ENCODE measurements at places on chromosomes 3 and 15.

DNA sequence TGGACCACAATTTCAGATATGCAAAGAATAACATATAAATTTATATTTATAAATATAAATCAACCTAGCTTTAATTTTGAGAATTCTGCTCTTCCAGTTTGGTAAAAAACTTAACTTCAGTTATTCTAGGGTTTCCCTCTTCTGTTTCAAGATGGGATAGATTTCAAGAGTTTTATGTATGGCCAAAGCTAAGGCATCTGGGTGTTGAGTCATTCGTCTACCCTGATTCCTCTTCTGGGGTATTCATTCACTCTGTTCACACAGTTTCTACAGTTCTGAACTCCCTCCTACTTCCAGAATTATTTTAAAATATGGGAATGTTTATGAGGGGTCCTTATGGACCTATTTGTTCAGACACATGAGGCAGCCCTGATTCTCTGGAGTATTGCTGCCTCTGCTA lies 4.2 kb upstream of the FGF7 start:
- DNase-seq, result no peak

DNA sequence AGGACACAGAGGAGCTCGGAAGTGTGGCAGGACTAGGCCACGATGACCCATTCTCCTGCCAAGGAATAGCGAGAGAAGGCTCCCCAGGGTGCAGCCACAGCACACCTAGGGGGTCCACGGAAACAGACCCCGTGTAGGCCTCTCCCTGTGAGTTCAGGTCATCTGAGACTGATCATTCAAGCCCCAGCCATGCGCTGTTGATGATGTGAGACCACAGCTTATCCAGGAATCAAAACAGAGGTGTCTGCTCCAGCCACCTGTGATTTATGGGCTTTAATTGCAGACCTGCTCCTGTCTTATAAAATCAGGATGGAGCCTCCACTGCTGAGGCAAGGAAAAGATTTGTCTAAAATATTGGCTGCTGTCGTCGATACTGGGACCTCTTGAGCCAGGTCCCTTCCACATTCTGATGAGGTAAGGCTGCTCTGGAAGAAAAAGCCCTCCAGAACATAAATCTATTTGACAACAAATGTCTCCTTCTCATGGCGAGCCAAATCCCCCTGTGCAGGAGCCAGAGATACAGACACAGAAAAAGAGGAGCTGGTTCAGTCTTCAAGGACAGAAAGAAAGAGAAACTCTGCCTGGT lies 186.7 kb downstream of the TJP1 start:
- no peak for DNase-seq

DNA sequence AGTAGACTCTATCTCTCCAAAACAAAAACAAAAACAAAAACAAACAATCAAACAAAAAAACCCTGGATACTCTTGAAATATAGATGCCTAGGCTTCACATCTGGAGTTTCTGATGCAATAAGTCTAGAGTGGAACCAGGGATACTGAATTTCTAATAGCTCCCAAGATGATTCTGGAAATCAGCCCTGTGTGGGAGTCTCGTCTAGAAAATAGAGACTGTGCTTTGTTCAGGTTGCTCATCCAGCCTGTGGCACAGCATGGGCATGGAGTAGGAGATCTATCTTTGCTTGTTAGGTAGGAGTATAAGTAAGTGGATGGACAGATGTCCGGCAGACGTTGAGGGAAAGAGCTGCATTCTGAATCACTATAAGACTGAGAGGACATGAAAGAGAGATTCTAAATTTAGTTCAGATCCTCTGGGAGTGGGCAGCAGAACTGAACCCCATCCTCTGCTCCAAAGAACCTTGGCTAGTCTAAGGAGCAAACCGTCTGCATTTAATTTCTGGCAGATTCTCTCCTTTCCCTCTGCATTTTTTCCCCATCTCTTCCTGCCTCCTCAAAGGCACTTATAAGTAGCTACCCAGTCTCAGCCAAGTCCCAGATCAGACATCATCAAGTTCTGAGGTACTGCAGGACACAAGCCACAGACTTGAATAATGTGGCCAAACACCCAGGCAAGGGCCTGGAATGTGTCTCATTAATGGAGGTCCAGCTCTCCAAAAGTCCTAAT lies 92.6 kb upstream of the STRIT1 start:
- DNase-seq, result no peak

GRCh38 chr15:101019366-101019896 lies 100.3 kb downstream of the LRRK1 start:
- no peak for DNase-seq

DNA sequence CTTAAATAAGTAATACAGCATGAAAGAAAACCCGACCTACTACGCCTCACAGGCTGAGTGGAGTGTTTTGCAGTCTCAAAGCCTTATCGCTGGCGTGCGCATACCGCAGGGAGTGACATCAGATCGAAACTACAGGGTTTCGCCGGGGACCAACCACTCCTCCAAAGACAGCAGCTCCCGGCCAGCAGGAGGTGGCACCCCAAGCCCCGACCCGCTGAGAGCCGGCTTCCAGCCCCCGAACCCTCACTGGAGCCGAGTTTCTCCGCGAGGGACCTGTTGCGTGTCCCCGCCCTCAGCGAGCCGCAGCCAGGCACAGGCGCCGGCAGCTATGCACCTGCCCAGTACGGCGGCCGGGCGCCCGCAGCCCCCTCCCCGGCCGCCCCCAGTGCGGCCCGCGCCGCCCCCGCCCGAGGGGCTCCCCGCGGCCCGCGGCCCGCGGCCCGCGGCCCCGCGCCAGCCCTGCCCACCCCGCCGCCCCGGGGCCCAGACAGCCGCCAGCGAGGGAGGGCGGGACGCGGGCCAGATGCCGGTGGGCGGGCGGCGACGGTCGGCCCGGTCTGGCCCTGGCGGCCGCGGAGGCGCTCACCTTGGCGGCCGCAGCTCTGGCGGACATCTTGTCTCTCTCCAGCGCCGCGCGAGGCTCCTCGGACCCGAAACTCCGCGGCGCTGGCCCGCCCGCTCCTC lies 710 bp downstream of the TJP1 start:
- DNase-seq, result no peak

- no peak for DNase-seq
These were observed 24.1 kb upstream of the MINAR1 start for GRCh38 chr15:79408041-79408440.

GRCh38 chr3:70519913-70520659 lies 207.6 kb upstream of the MDFIC2 start:
- no peak for DNase-seq

GRCh38 chr3:120472121-120472844 lies 21.5 kb upstream of the FSTL1 start:
- no peak for DNase-seq

- no peak for DNase-seq
These were observed 125.1 kb upstream of the ZBTB20 start for GRCh38 chr3:115272036-115272824.

DNA sequence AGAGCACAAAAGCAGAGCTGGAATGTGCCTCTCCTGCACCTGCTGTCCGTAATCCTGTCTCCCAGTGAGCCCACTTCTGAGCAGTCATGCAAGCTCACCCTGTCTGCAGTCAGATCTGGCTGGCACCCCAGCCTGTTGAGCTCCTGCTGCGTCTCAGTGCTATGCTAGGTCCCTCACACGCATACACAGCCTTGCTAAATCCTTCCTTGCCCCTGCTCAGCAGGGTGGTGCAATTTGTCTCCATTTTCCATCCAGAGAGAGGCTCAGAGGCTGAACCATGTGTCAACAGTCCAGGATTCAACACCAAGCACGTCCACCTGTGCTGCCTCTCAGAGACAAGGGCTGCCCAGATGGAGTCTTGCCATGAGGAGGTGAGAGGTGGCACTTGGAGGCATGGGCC lies 11.0 kb downstream of the POMGNT2 start:
- DNase-seq, result no peak

DNA sequence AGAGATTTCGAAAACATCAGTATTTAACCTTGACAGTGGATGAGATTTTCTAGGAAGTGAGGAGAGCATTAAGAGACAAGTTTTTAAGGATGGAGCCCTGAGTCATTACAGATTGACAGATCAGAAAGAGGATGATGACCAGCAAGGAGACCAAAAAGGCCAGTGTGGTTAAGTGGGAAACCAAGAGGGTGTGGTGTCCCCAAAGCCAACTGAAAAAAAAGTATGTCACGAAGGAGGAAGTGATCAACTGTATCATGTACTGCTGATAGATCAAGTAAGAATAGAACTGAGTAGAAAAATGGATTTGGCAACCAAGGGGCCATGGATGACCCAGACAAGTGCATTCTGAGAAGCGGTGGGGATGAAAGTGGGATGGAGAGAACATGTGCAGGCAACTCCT lies 491.8 kb downstream of the FHIT start:
- no peak for DNase-seq

DNA sequence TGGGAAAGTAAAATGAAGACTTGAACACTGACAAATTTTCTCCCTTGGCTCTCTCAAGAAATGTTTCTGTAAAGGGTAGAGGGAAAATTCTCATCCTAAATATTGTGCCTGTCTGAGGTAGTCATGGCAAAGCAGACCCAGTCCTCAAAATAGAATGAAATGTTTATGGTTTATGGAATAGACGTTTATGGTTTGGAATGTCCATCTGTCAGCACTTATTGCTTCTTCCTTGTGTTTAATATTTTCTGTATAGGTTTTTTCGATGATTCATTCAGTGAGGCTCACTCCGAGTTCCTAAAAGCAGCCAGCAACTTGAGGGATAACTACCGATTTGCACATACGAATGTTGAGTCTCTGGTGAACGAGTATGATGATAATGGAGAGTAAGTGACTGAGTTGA lies 13.9 kb downstream of the ELL3 start:
- no peak for DNase-seq

DNA sequence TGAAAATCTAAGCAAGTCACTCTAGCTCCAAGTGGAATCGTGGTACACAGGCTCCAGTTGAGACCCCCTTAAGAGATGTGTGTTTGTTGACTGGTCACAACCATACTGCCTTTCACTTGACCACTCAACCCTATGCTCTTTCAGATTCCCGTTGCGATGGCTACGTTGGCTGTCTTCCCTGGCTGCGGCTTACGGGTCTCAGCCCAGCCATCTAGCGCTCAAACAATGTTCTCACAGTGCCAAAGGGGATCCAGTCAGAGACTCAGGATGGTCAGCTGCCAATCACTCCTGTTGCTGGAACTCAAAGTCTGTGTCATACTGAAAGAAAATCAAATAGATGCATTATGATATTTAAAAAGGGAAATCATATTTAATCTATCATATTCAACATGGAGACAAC lies 237.6 kb downstream of the ITPR1 start:
- DNase-seq, result no peak

- no peak for DNase-seq
These were observed 34.2 kb upstream of the SIAH2 start for GRCh38 chr3:150797155-150797554.

- DNase-seq, result no peak
These were observed 62.1 kb downstream of the SLCO3A1 start for GRCh38 chr15:91915576-91915975.

- DNase-seq, result no peak
These were observed 1283.7 kb downstream of the OTOL1 start for GRCh38 chr3:162780313-162780712.

DNA sequence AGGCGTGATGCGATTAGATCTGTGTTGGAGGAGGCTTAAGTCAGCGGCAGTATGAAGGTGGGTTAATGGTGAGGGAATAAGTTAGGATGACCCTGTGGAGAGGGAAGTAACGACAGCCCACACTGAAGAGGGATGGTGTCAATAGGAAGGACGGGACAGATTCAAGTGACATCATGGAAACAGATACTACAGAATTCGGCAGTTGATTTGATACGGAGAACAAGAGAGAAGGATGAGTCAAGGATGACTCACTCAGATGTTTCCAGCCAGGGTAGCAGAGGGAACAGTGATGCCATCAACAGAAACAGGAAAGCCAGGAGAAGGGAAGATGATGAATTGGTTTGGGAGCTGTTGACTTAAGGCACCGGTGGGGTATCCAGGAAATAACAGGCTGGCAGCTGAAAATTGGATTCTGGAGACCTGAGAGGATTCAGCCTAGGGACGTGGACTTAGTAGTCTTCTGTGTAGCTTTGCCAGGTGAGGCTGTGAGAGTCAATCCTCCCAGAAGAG lies 38.0 kb downstream of the SHC4 start:
- DNase-seq, result no peak

- DNase-seq, result no peak
These were observed 51.8 kb upstream of the PLXND1 start for GRCh38 chr3:129658110-129658843.

DNA sequence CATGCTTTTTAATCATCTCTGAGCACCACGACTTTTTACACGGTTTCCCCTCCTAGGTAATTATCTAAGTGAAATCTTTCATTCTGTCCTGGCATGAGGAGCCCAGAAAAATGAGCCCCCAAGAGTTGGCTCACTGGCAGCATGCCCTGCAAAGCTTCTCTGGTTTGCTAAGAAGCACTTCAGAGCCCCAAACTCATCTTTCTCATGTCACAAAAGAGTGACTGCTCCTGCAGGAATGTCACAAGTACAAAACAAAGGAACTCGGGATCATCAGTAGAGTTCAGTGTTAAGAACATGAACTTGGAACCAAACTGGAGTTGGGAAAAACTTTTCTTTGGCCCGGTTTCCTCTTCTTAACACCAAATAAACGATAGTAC lies 123.9 kb downstream of the FOXB1 start:
- no peak for DNase-seq

DNA sequence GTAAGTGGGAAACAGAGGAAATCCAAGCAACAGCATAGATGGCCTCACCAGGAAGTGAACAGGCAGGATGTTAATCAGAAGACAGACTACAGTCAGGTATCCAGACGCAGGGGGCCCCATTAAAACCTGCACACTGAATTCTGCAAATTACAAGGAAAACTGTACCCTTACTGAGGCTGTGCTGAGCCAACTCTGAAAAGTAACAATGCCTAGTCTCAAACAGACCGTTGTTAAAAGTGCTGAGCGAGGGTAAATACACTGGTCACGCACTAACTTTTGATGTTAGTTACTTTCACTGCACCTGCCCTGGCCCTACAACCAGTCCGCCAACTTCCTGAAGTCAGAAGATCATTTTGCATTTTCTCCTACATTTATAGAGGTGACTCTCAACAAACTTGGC lies 1.0 kb downstream of the TAMM41 start:
- DNase-seq, result no peak

DNA sequence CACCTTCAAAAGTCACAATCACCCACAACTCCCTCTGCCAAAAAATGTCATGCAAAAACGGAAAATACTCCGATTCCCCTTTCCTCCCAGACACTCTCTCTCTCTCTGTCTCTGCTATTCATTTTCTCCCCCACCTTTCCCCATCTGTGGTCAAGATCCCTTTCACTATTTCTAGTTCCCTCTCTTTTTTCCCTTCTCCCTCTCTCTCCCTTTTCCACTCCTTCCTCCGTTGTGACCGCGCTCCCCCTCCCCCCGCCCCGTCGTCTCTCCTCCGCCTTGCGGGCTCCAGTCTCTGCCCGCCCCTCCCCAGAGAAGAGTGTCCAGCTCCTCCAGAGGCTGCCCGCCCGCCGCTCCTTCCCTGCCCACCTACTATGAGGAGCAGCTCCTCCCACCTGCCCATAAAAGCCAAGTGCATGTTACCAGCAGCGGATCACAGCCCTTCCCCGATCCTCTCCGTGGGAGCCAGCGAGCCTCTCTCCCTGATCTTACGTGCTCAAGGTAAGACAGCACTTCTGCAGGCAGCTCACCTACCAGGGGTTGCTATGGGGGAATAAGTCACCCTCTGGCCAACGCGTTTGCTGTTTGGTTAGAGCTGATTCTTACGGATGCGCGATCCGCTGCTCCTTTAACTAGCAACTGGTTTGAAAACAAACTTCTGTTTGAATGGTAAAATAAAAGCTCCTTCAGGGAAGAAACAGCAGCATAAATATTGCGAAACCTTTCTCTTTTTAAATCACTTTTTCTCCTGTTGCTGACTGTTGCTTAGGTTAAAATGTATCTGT lies at the start of gene COL8A1:
Gene COL8A1 (plus strand): TSS at position 428 of the 782 bp plus-strand sequence. CDS start 152,089 bp downstream, outside the sequence.
- no peak for DNase-seq

GRCh38 chr3:146611096-146611495 lies 6.0 kb upstream of the PLSCR5 start:
- DNase-seq, result no peak

- DNase-seq, result no peak
These were observed 105.9 kb upstream of the AKAP13 start for GRCh38 chr15:85274315-85275050.

All from activated CD8-positive, alpha-beta memory T cell treated with anti-CD3 and anti-CD28 coated beads for 1 hour (primary cell).